ENCODE measurements at places on chromosomes 12 and 14.

DNA sequence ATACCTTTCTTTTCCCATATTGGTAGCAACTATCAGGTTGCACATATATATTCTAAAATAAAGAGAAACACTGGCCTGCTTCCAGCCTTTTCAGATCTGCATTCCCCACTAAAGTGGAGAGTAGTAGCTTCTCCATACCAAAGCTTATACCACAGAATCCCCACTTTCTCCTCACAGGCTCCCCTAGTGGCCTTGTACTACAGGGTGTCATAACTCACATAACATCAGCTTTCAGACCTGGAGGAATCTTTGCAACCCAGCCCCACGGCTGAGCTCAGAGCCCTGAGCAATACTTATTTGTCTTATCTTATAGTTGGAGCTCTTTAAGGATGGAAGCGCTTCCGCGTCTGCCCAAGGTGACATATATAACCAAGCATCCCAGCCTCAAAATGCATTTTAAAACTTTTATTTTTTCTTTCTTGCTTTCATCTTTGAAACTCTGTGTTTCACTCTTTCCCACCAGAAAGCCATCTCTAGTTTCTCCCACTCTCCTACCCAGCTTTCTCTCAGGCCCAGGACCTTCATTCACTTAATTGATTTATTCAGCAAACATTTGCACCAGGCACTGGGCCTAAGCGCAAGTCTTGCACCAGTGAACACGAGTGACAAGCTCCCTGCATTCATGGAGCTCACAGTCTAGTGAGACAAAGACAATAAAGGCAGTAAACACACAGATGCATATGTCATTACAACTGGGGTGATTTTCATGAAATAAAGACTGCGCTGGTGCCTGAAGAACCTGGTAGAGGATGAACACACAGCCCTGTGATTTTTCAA is 254.7 kb downstream of the IPO8 start:
- no peak overlapping the region for H3K27ac ChIP-seq
- no peaks in the 10 kb centered on the region for H3K27me3 ChIP-seq
- no peak overlapping the region for H3K4me3 ChIP-seq
- H3K36me3 ChIP-seq, result no peaks in the 10 kb centered on the region

DNA sequence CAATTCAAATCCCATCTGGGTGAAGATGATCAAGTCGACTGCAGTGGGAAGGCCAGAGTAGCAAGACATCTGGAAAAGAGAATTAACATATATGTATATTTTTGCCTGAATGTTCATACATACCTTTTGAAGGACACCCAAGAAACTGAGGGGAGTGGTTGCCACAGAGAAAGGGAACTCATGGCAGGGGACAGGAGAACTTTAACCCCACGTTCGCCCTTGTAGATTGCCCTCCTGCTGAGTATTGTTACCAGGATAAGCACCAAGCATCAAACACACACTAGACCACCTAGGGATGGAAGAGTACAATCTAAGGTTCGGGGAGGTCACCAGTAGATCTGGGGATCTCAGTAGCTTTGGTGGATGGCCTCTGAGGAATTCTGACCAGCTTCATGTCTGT is 9.7 kb downstream of the KRT1 start:
- no peak overlapping the region for H3K27ac ChIP-seq
- H3K4me1 ChIP-seq, result no peaks in the 10 kb centered on the region
- no peaks in the 10 kb centered on the region for H3K36me3 ChIP-seq
- no peak for DNase-seq

DNA sequence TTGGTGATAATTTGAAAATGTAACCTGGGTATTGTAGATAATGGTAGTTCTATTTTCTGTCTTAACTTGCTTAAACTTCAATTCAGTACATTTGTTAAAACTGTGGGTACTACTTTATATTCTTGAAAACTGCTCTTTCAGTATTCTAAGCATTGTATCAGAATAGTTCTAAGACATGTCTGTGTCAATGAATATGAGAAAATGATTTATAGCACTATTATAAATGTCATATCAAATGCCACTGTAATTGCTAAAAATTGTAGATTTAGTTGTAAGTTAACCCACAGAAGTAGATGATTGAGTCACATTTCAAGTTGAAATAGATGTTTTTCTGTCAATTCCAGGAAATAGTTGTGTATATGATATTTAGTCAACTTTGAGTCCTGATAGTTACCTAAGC is 2.4 kb downstream of the NAA30 start:
- no peak for DNase-seq
- no peaks in the 10 kb centered on the region for H3K27me3 ChIP-seq
- H3K4me1 ChIP-seq, result no peaks in the 10 kb centered on the region
- H3K27ac ChIP-seq, result no peak overlapping the region
- H3K4me3 ChIP-seq, result no peak overlapping the region
- peaks cover 4% of the 10 kb centered on the region for H3K36me3 ChIP-seq

- peaks cover 37% of the 10 kb centered on the region for H3K36me3 ChIP-seq
- DNase-seq, result no peak
- peak overlapping the region; percentile 95 for H3K27ac ChIP-seq
- peak overlapping the region; percentile 87 for H3K4me3 ChIP-seq
- peaks cover 33% of the 10 kb centered on the region for H3K4me1 ChIP-seq
Measured at GRCh38 chr12:56159482-56160192, 1.5 kb downstream of the MYL6 start.

DNA sequence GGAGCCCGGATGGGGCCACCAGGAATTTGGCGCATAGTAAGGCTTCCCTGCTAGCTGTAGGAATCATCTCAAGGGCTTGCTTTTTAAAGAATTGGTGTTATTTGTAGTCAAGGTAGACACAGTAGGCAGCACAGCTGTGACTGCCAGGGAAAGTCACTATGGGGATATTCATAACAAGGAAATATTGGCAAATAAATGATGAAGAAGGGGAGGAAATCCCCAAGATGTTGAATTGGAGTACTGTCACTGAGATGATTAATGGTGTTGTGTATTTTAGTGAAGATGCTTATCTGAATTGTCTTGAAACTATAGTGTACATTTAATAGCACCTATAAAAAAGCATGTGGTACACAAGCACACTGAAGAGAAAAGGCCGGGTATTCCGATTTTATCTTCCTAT is 118.9 kb downstream of the NPAS3 start:
- H3K4me3 ChIP-seq, result no peak overlapping the region
- no peaks in the 10 kb centered on the region for H3K27me3 ChIP-seq
- no peaks in the 10 kb centered on the region for H3K36me3 ChIP-seq
- no peaks in the 10 kb centered on the region for H3K4me1 ChIP-seq

- no peaks in the 10 kb centered on the region for H3K27me3 ChIP-seq
- H3K27ac ChIP-seq, result no peak overlapping the region
- no peak for DNase-seq
- H3K4me3 ChIP-seq, result no peak overlapping the region
Measured at GRCh38 chr12:712172-712863, 40.1 kb upstream of the WNK1 start.

GRCh38 chr14:65431245-65431644 is 18.7 kb downstream of the FUT8 start:
- H3K36me3 ChIP-seq, result no peaks in the 10 kb centered on the region
- no peaks in the 10 kb centered on the region for H3K27me3 ChIP-seq
- H3K4me1 ChIP-seq, result peaks cover 5% of the 10 kb centered on the region
- DNase-seq, result no peak
- H3K4me3 ChIP-seq, result no peak overlapping the region

- H3K4me3 ChIP-seq, result no peak overlapping the region
- H3K27me3 ChIP-seq, result no peaks in the 10 kb centered on the region
- H3K27ac ChIP-seq, result no peak overlapping the region
- H3K36me3 ChIP-seq, result no peaks in the 10 kb centered on the region
- DNase-seq, result no peak
- H3K4me1 ChIP-seq, result no peaks in the 10 kb centered on the region
Measured at GRCh38 chr12:55051197-55051947, 31.6 kb downstream of the NEUROD4 start.

- no peaks in the 10 kb centered on the region for H3K27me3 ChIP-seq
- H3K4me3 ChIP-seq, result no peak overlapping the region
- no peaks in the 10 kb centered on the region for H3K4me1 ChIP-seq
- H3K27ac ChIP-seq, result no peak overlapping the region
- H3K36me3 ChIP-seq, result peaks cover 36% of the 10 kb centered on the region
Measured at GRCh38 chr12:123163227-123163626, 12.3 kb upstream of the PITPNM2 start.

DNA sequence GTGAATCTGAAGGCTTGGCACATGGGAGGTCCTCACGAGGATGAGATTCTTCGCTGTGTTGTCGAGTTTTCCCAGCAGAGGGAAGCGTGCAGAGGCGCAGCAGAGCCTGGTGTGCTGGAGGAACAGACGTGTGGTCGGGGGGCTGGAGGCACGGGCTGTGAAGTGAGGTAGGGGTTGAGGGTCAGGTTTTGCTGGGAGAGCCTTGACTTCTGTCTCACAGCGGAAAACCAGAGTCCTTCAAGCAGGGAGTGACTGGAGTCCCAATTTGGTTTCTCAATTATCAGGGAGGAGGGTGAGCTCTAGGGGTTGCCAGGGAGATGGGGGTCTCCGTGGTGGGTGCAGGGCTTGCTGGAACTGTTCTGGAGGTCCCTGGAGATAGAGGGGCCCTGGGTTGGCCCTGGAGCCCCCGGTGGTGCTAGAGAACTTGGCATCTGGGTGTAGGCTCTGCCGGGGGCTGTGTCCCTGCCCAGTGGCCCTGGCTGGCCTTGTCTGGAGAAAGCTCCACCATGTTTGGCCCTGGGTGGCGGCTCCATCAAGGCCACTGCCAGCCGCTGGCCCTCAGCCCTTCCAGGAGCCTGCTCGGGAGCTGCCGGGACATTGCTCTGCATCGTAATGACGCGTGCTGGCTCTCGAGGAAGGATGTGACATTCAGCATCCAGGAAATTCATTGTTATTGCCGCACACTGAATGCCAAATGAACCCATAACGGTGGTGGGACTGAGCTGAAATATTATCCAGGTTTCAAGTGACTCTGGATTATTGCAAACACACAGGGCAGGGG is 215.7 kb downstream of the KIF26A start:
- DNase-seq, result no peak
- H3K27me3 ChIP-seq, result no peaks in the 10 kb centered on the region
- no peaks in the 10 kb centered on the region for H3K36me3 ChIP-seq
- no peaks in the 10 kb centered on the region for H3K4me1 ChIP-seq

Data from effector memory CD4-positive, alpha-beta T cell (primary cell).